ENCODE measurements at places on chromosomes 4 and X.

- no peak for DNase-seq
Observed at GRCh38 chrX:30659421-30659820, 6.2 kb downstream of the GK start.

GRCh38 chr4:162163892-162164759, at the start of gene FSTL5:
Gene FSTL5, minus strand, starts transcription at chr4:162164000. Its CDS starts 52,604 bp downstream, at chr4:162111396.
- peak; percentile 36 for DNase-seq

- no peak for DNase-seq
Observed at GRCh38 chrX:74318672-74319071, 14.7 kb downstream of the ZCCHC13 start.

DNA sequence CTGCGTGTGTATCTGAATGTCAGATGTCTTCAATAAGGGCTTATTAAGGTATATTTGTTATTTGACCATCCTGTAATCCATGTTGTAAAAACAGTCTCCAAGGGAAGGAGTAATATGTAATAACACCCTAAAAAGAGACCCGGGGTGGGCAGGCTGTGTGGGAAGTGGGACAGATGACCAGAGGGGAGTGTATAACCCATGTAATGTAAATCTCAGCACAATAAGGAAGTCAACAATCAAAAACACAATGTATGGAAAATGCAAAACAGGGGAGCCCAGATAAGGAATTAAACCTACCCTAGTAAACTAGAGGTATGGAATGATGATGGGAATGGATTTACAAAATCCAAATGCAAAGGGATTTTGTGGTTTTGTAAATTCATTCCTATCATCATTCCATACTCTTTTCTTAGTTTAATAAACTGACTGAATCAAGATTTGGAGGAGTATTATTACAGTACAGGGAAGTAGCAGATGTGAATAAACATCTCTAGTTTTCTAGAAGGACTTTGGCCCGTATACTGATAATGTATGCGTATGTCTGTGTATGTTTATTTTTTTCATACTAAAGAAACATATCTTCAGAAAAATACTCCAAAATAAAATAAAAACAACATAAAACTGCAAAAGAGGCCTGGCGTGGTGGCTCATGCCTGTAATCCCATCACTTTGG, 15.7 kb upstream of the ENPEP start:
- DNase-seq = no peak

DNA sequence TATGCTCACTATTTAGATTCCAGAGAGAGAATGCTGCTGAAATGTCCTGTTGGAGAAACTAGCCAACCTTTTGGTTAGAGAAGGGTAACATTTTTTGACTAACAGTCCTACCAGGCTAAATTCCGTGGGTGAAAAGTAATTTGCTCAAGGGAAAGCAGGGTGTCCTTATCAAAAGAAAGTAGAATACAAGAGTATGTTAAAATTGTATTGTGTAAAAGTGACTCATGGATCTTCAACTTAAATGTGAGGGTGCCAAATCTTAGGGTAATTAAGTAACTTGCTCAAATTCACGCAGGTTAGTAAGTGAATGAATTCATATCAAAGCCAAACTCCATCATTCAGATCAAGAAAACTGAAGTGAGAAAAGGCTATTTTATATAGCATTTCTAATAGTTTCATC, 81.7 kb downstream of the PCDH7 start:
- no peak for DNase-seq

DNA sequence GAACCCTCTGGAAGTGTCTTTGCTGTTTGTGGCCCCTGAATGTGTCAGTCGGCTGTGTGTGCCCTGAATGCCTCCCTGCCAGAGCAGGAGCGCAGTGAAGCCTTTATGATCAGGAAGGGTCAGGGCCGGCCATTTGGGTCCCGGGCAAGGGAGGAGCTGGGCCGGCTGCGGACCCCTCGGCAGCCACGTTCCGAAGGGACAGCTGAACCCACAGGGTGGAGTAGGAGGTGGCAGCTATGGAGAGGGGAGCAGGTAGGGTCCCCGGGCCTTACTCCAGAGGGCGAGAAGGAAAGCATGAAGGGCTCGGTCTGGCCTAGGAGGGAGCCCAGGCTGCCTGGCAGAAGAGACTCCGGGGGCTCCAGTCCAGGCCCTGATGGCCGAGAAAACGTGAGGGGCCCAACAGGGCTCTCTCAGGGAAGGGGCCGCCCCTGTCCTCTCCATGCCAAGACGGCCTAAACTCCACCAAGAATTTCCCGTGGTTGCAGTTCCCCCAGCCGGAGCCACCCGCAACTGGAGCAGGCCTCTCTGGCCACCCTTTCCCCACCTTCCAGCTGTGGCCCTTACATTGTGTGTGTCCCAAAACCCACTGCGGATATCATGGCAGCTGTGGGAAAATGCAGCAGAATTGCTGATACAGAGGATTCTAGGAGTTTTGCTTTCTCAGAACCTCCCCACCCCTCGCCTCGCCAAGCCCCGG, 182.2 kb upstream of the STK26 start:
- no peak for DNase-seq

- DNase-seq = no peak
Observed at GRCh38 chr4:119049342-119049741, 86.3 kb upstream of the MYOZ2 start.

- no peak for DNase-seq
Observed at GRCh38 chr4:7134737-7135388, 57.5 kb upstream of the SORCS2 start.

- no peak for DNase-seq
Observed at GRCh38 chr4:132427125-132427524, 722.0 kb upstream of the PCDH10 start.

- DNase-seq = no peak
Observed at GRCh38 chr4:83209419-83209818, 75.2 kb downstream of the COQ2 start.

GRCh38 chr4:3744901-3745300, 21.3 kb upstream of the ADRA2C start:
- DNase-seq = no peak

DNA sequence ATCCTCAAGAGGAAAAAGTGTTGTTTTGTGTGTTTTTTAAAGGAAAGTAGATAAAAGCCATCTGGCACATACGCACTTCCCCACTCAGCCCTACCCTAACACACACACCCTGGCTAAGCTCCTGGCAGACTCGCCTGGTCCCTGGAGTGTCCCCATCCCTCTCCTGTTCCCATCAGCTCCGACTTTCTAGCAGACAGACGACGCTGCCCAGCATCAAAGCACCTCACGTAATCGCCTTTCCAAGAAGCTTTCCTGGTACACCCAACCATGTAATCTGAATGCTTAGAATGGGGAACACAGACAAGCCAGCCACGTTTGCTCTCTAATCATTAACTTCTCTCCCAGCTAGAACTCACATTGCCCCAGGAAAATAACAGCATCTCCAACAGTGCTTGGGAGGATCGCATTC, 116.2 kb downstream of the AFAP1 start:
- DNase-seq = no peak

DNA sequence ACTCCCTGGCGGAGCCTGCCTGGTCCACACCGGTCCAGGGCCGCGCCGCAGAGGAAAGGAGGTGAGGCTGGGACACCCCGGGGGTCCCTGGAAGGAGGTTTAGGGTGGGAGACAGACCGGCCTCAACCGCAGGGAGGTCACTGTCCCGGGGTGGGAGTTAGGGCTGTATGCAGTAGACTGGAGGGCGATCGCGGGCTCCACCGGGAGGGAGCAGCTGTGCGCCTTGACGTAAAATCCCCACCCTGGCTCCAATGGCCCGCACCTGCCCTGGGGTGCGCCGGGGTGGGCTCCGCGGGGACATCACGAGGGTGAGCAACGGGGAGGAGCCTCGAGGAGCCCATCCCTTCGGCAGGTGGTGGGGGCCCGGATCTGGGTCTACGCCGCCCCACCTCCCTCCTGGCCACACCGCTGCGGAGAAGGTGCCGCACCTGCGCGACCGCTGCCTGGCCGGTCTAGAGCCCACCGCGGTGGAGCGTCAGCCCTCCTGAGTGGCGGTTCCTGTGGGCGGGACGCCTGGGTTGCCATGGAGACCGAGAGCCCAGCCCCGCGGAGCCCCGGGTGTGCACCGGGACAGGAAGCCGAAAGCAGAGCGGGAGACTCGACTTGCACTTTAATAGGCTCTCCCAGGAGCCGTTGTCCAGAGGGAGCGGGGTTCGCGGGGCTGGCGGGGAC, 105.1 kb downstream of the ADRA2C start:
- DNase-seq = peak; percentile 79

GRCh38 chr4:95248720-95249425, 299.9 kb downstream of the UNC5C start:
- no peak for DNase-seq

- no peak for DNase-seq
Observed at GRCh38 chrX:110346681-110347080, 12.0 kb upstream of the RTL9 start.

- no peak for DNase-seq
Observed at GRCh38 chr4:181645489-181645888, 597.7 kb upstream of the TENM3 start.

- no peak for DNase-seq
Observed at GRCh38 chr4:176274441-176274840, 5.4 kb upstream of the ASB5 start.

- DNase-seq = no peak
Observed at GRCh38 chr4:15925830-15926229, 12.7 kb downstream of the FGFBP1 start.

- no peak for DNase-seq
Observed at GRCh38 chrX:63740382-63740781, 44.6 kb downstream of the ARHGEF9 start.

DNA sequence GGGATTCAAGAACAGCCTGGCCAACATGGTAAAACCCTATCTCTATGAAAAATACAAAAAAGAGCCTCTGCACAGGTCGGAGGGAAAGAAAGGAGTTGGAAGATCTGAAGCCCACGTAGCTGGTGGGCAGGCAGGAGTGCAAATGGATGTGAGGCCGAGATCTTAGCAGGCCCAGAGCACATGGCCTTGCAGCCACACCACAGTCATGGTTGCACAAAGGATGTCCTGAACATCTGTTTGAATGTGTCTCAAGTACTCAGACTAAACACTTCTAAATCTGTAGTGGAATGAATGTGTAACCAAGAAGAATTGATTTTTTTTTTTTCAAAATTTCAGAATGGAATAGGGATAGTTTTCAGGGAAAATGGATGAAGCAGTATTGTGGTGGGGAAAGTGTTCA, 10.8 kb downstream of the CA5B start:
- DNase-seq = no peak

DNA sequence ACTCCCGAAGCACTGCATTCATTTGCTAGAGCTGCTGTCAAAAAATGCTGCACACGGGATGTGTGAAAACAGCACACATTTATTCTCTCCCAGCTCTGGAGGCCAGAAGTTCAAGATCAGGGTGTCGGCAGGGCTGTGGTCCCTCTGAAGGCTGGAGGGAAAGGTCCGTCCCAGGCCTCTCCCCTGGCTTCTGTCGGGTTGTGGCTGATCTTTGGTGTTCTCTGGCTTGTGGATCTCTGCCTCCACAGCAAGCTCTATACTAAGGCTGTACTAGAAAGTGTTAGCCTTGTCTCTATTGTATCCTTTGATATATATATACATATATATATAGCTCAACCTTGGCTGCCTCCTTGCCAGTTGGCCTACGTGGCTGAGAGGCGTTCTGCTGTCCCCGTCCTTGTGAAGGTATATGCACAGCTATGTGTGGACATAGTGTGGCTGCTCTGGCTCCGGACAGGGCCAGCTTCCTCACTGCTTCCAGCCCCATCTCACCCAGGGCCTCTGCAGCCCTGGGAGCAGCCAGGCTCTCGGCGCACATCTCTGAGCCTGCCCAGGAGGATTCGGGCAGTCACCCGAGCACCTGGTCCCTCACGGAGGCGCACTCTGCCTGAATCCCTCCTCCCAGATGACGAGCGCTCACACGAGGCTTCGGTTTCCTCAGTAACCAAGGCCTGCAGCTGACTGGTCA, 15.0 kb upstream of the DUSP9 start:
- no peak for DNase-seq

- peak; percentile 54 for DNase-seq
Observed at GRCh38 chrX:13487731-13488505, 81.5 kb upstream of the EGFL6 start.

GRCh38 chr4:68383115-68383514, 33.2 kb upstream of the YTHDC1 start:
- no peak for DNase-seq

DNA sequence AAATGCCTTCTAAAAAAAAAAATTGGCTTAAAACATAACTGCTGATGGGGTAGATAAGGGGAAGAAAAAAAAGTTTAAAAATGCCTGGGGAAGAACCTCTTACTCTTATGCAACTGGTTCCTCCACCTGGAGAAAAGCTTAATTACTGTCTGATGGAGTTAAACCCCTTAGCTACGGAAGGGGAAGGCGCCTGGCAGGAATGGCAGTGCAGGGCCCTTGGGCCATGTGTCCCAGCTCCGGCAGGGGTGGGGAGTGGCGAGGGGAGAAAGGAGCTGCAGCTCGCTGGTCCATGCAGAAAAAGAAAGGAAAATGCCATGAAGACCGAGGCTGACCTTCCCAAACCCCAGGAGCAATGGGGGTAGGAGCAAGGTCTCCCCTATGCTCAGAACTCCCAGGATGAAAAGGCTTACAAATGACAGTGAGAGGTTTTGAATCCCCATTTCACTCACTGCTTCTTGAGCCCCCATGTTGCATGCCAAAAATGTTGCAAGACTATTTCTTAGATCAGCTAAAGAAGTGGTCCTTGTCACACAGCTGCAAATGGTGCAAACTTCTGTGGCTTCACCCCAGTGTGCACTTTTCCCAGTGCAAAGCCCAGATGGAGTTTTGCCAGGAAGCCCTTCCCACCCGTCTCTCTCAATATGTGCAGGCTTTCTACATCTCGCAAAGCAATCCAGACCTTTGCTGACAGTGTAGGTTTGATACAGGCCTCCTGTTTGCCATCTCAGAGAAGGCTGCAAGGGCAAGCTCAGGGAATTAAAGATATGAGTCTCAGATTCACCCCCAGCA, 204.8 kb upstream of the CT83 start:
- DNase-seq = no peak

DNA sequence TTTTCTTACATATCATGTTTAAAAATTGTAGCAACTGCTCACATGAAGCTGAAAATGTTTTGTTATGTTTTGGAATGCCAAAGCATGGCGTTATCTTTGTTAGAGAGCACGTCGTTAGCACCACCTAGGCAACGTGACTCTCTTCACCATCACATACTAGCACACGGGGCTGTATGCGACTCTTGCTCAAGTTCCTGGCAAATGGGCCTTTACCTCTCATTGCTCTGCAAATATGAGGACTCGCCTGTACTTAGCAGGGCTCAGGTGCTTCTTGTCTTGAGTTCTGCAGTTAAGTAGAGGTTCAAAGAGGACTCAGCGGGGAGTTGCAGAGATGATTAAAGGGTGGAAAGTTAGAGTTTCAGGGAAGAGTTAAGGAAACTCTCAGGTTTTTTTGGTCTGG, 59.4 kb downstream of the CLCN4 start:
- no peak for DNase-seq

- peak; percentile 94 for DNase-seq
Observed at GRCh38 chr4:68349649-68350360, at the start of gene YTHDC1. Gene YTHDC1, minus strand, starts transcription at chr4:68350090. Its CDS starts 337 bp downstream, at chr4:68349753.

DNA sequence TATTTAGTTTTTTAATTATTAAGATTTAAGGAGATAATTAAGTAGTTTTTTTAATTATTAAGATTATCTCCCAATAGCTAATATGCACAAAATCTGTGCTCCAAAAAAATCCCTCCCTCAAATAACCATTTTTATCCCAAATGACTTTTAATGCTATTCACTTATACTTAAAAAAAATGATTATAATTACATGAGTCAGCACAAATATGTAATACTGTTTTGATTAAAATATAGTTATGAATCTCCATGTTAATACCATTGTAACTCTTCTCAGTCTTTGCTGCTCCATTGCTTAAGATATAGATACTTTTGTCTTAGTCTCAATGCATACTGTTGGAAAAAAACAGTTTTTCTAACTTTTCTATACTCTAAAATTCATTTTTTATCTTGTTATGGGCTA, 1121.1 kb upstream of the ADGRL3 start:
- DNase-seq = no peak

Data from NCI-H526 (cell line).